NT2/D1 (cell line): ENCODE measurements at places on chromosomes 7 and 10.

DNA sequence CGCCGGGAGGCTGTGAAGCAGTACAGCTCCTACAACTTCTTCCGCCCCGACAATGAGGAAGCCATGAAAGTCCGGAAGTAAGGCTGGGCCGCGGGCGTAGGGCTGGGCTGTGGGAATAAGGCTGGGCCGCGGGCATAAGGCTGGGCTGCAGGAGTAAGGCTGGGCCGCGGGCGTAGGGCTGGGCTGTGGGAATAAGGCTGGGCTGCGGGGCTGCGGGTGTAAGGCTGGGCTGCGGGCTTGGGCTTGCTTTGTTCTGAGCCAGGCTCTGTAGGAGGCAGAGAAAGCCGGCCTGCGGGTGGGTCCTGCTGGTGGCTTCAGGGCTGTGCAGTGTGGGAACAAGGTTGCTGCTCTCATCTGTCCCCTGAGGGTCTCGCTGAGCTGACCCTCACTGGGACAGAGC lies 12.5 kb downstream of the PFKFB3 start:
- DNase-seq, result no peak

GRCh38 chr7:111558991-111559390 lies 3.3 kb downstream of the IMMP2L start:
- DNase-seq, result no peak

- no peak for DNase-seq
These were observed 95.2 kb downstream of the PRPF18 start for GRCh38 chr10:13681960-13682359.

GRCh38 chr10:17453035-17453372 lies 1.4 kb downstream of the ST8SIA6 start:
- DNase-seq, result no peak

GRCh38 chr10:133134411-133135115 lies 25.5 kb upstream of the KNDC1 start:
- DNase-seq, result no peak

DNA sequence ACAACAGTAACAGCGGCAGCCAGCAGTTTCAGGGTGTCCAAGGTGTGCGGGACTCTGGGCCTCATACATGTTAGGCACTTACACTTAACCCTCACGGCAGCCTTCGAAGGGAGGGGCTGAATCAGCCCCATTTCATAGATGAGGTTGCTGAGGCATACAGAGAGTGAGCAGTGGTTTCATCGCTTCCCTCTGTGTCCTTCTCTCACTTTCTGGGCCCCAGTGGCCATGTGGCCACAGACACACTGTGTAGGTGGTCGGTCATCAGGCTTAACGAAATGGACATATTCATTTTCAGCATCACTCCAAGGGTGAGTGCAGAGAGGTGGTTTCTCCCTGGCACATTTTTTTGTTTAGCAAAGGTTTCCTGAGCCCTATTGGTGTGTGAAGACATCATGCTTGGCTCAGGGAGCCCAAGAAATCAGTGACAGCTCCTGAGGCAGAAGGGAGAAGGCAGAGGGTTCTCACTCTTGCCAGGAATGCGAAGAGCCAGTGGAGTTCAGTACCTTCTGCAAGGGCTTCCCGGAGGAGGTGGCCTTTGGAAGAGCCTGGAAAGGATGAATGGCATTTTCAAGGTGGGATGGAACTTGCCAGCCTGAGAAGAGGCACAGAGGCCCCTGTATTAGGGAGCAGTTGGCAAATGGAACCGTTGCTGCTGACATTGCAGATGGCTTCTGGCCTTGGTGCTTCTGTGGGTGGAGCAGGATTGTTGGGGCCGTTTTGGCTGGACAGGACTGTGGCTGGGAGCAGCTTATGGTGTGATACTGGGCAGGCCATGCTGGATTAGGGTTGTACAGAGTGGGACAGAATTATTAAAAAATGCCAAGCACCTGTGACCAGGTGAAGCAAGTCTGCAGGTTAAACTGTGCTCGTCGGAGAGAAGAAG lies 61.7 kb upstream of the PPIF start:
- no peak for DNase-seq

DNA sequence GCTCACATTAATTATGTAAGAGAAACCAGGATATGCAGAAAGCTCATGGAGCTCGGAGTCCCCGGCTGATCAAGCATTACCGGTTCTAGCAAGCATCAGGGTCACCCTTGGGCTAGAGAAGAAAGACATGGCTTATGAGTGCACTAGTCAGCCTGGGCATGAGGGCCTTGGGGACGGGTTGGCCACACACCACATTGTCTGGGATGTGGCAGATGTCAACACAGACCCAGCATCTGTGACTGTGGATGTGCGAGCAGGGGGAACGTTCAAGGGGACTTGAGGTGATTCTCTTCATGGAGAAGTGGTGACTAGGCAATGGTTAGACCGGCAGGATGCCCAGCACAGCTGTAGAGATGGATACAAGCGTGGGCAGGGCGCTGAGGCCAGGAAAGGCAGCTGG lies 13.7 kb downstream of the ZMIZ2 start:
- DNase-seq, result no peak

DNA sequence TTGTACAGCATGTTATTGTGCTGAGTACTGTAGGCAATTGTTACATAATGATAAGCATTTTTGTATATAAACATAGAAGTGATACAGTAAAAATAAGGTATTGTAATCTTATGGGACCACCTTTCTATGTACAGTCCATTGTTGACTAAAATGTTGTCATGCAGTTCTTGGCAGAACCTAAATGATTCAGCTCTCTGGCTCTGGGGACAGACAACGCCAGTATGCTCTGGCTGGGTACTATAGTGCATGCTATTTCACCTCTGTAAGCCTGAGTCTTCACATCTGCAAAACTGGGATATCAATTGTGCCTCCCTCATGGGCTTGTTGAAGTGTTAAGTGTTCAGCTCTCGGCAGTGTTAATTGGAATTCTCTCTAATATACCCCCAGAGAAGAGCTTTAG lies 674.3 kb downstream of the INHBA start:
- no peak for DNase-seq

DNA sequence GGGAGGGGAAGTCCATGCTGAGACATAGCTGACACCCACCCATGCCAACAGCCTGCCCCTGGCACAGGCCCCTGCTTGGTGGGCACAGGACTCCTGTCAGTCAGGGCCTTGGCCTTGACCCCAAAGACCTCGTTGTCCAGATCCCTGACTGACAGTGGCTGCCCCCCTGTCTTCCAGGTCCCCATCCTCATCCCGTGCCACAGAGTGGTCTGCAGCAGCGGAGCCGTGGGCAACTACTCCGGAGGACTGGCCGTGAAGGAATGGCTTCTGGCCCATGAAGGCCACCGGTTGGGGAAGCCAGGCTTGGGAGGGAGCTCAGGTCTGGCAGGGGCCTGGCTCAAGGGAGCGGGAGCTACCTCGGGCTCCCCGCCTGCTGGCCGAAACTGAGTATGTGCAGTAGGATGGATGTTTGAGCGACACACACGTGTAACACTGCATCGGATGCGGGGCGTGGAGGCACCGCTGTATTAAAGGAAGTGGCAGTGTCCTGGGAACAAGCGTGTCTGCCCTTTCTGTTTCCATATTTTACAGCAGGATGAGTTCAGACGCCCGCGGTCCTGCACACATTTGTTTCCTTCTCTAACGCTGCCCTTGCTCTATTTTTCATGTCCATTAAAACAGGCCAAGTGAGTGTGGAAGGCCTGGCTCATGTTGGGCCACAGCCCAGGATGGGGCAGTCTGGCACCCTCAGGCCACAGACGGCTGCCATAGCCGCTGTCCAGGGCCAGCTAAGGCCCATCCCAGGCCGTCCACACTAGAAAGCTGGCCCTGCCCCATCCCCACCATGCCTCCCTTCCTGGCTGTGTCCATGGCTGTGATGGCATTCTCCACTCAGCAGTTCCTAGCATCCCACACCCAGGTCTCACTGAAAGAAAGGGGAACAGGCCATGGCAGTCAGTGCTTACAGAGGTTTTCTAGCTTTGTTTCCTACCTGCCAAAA lies 197.2 kb downstream of the EBF3 start:
- DNase-seq, result no peak

- DNase-seq, result no peak
These were observed 236.6 kb upstream of the GRB10 start for GRCh38 chr7:51019191-51019844.

GRCh38 chr7:100247152-100247757 lies 27.5 kb downstream of the PVRIG start:
- peak; percentile 87 for DNase-seq

- DNase-seq, result no peak
These were observed 73.2 kb upstream of the TPK1 start for GRCh38 chr7:144908943-144909556.

GRCh38 chr7:2710286-2710655 lies 22.3 kb downstream of the AMZ1 start:
- no peak for DNase-seq

DNA sequence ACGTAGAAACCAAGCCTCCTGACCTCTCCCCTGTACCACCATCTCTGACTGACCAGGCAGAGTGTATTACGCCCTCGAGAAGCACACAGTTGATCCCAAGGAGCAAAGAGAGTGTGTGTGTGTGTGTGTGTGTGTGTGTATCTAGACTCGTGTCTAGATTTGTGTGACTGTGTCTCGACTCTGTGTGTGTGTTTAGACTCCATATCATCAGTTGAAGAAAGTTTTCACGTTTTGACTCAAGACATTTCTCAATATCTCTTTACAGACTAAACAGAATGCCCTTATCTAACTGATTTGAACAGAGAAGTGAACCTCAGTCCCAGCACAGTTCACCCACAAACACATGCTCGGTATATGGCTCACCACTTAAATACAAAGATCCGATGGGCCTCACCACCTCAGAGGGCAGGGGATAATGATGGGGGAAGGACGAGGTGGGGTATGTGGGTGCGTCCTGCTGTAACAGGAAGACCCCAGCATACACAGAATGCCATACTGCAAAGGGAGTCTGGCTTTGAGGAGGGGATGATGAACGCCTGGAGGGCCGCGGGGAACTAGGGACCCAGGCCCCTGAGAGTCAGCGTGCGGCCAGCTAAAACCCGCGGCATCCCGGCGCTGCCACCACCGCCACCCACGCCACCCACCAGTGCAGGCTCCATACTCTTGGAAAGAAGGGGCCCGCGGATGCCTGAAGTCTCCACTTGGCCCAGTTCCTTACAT lies 780 bp downstream of the ALDH18A1 start:
- DNase-seq, result no peak

- no peak for DNase-seq
These were observed 55.7 kb upstream of the CASD1 start for GRCh38 chr7:94453898-94454297.

DNA sequence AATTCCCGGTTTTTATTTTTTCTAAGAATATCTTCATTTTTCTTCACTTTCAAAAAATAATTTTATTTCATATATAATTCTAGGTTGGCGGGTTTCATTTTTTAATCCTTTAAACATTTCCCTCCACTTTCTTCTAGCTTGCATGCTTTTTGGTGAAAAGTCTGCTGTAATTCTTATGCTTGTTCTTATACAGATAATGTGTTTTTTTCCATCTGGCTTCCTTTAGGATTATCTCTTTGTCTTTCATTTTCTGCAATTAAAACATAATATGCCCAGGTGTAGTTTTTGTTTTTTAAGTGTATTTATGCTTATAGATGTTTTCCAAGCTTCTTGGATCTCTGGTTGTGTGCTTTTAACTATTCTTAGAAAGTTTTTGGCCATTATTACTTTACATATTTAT lies 341.3 kb upstream of the SEMA3C start:
- no peak for DNase-seq

DNA sequence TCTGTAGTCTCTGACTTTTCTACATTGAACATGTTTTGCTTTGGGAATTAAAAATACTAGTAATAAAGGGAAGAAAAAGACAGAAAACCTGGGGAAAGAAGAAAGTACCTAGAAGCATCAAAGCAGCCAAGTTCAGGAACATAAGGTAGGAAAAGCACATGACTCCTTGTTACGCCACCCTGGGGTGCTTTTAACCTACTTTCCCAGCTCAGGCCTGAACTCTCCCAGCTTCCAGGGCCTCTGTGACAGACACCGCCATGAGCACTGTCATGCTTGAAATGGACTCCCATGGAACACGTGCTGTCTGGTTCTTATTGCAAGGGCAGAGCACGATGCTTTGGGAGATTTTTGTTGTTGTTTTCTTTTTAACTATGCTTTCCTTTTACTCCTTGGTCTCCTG lies 11.4 kb downstream of the ACTR1A start:
- no peak for DNase-seq

GRCh38 chr7:1425292-1426136 lies 33.8 kb downstream of the MICALL2 start:
- no peak for DNase-seq

- peak; percentile 25 for DNase-seq
These were observed 185.3 kb downstream of the WDR11 start for GRCh38 chr10:121036431-121036830.

DNA sequence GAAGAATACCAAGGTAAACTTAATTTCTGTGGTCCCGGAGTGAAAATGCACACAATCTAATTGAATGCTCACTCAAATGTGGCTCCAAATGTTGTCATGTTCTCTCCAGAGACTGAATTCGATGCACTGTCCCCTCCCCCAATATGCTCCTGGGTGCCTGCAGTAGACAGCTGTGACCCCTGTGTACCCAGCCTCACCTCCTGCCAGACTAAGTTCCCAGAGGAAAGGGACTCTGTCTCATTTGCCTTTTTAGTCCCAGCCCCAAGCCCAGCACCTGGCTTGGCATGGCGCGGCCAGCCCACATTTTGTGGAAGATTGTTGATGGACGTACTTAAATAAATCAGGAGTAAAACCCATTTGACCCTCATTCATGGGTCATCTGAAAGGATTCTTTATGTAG lies 21.8 kb upstream of the FIGNL1 start:
- no peak for DNase-seq

DNA sequence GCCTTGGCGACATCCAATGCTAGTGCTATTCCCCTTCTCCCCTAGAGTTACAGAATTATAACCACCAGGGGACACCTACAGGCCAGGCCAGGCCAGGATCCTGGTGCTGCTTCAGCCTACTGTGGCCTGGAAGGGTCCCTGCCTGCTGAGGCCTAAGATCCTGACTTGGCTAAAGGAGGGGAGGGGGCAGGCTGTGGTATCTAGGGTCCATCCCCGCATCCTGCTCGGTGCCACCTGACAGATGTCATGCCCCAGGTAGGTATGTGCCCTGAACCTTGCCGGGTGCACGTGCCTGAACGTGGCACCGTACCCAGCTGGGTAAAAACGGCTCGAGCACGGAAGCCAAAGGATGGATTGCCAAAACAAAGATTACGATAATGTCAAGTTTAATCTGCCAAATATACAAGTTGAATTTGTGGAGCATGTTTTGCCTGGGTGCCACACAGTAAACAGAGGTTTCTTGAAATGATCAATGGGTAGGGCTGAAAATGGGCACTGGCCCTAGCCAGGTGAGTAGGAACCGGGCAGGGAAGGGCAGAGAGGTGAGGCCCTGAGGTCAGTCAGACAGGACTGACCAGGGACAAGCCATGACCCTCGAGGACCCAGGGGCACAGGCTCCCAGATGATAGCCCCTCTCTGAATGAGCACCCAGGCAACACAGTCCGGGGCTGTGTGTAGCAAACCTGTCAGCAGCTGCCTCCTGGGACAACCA lies 12.6 kb downstream of the PDAP1 start:
- DNase-seq, result no peak

DNA sequence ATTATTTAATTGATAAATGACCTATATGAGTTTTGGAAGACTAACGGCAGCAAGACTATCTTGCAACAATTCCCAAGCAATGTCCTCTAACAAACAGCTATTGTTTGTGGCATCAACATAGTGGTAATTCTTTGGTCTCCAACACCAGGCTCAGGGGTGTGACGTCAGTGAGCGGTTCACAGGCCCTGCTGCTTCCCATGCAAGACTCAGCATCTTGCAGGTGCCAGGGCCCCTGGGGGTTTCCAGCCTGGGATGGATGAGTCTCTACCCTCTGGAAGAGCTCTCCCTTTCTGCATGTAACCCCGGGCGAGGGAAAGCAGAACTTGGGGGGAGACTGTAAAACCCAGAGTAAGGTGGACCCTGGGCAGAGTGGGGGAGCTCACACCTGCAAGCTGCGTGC lies 164.7 kb downstream of the ACTR3B start:
- DNase-seq, result no peak
